AG10803 (cell line): ENCODE measurements at places on chromosomes 1 and 21.

GRCh38 chr21:38355992-38356781, 99.4 kb downstream of the KCNJ15 start:
- DNase-seq, result peak; percentile 66

DNA sequence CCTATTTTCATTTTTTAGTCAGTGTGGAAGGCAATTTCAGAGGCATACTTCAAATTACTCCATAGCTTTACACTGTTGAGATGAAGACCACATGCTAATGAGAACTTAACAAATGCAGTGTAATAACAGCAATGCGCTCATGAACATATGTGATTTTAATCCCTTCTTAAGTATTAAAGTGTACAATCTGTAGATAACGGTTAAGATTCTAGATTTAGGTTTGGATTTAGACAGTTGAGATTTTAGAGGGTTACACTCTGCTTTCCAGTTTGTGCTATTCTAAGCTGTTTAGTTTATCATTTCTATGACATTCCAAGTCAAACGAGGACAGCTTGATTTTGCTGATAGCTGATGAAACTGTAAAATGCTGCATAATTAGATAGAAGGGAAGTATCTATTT, 257.8 kb upstream of the CHRM3 start:
- no peak for DNase-seq

GRCh38 chr1:228944935-228945371, 209.7 kb downstream of the RHOU start:
- DNase-seq, result peak; percentile 3

- DNase-seq, result no peak
Measured at GRCh38 chr1:43152866-43153265, 19.2 kb downstream of the EBNA1BP2 start.

- DNase-seq, result peak; percentile 48
Measured at GRCh38 chr1:208231881-208232661, 12.1 kb downstream of the PLXNA2 start.
